Subcutaneous adipose tissue (tissue), 4 donors: ENCODE measurements at places on chromosomes 12 and 14. TPM values are rescaled to one million over a fixed set of nuclear protein-coding genes. Genes with fewer than 3 reads are reported as not detected.

The SLC10A1 gene
- total RNA-seq = not detected

The C12orf56 gene
- not detected for total RNA-seq

The CLEC2B gene
- 47.8 TPM for total RNA-seq

The KCNC2 gene
- not detected for total RNA-seq

The EFS gene
- 10.4 TPM for total RNA-seq

The ASCL1 gene
- total RNA-seq = not detected

The CIROP gene
- not detected for total RNA-seq

The DNM1L gene
- 48.1 TPM for total RNA-seq

The BEST3 gene
- not detected for total RNA-seq

The TBX5 gene
- total RNA-seq = 1.2 TPM
